Renal cortex interstitium (tissue), 15 donors: ENCODE measurements at places on chromosomes 2 and 18. TPM values are rescaled to one million over a fixed set of nuclear protein-coding genes. Genes with fewer than 3 reads are reported as not detected.

Gene GREB1L
- polyA plus RNA-seq, result 2.1 TPM

Gene TMEM17
- polyA plus RNA-seq, result 8.4 TPM

Gene GFPT1
- 40.1 TPM for polyA plus RNA-seq

Gene FBXO48
- 1.6 TPM for polyA plus RNA-seq

Gene SCN1A
- polyA plus RNA-seq, result 0.39 TPM

Gene CDCA7
- polyA plus RNA-seq, result 42.9 TPM
